Stimulated activated CD8-positive, alpha-beta memory T cell treated with anti-CD3 and anti-CD28 coated beads, Interleukin-15, amount 100 ng/mL, for 48 hours (primary cell): ENCODE measurements at places on chromosomes 7 and 10.

DNA sequence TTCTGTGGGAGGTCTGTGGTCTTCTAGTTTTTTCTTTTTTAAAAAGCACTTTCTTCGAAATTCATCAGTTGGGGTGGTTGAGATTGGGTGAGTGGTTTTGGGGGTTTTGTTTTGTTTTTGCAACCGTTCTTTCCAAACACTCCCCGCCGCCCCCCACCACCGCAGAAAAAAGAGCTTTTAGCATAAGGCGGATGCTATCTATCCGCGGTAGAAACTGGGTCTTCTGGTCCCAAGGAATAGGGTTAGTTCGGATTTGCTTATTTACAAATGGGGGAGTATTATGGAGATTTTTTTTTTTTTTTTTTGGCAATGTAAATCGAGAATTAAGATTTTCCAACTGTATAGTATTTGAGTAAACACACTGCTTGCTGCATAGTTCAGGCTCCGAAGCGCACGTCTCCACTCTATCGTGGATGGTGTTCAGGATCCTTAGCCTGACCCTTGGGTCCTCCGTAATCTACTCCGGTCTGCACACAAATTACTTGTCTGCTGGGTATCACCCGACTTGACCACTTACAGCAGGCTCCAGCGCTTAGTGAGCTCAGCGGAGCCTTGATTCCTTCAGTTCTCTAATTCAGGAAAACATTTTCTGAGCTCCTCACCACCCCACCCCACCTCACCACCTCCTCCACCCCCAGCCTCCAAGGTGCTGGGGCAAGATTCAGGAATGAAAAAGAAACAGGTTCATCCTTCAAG lies 757 bp upstream of the NRCAM start:
- DNase-seq: no peak

- peak; percentile 32 for DNase-seq
These were observed 33.0 kb downstream of the PLEKHA1 start for GRCh38 chr10:122407375-122408125.

DNA sequence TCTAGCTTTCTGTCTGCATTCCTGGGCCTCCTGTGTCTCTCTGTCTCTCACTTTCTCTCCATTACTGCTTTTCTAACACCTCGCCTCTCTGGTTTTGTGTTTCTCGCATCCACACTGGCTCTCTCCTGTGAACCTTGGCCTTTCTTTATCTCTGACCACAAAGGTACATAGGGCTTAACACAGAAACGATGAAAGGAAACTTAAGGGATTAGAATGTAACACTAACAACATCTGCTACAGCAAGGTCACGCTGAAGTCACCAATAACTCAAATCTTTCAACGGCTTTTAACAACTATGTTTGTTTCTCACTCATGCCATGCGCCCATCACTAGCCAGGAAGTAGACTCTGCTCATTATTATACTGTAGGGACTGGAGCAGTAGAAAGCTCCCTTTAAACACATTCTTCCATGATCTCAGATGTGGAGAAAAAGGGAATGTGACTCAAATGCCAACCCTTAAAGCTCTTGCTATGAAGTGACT lies 9.3 kb upstream of the OR6V1 start:
- no peak for DNase-seq

GRCh38 chr10:88120075-88120474 lies 256.6 kb downstream of the PTEN start:
- DNase-seq: no peak

- DNase-seq: no peak
These were observed 197.1 kb upstream of the CXCL12 start for GRCh38 chr10:44581996-44582395.

GRCh38 chr7:139990142-139990535 lies 72.6 kb downstream of the PARP12 start:
- no peak for DNase-seq

GRCh38 chr10:98623176-98623575 lies 176.4 kb upstream of the HPS1 start:
- no peak for DNase-seq

DNA sequence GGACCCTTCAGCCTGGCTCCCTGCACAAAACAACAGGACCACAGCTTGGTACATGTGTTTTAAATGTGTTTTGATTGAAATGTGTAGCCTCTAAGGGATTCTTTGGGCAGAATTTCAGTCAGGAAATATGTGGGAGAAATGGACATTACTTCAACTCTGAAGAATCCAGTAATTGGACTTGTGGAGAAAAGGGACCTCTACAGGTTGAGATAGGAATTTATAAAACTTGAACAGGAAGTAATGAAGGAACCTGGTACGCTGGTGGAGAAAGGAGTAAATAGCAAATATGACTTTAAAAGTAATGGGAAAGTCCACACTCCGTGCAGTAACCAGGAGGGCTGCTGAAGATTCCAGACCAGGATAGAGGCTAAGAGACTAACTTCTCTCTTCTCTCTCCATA lies 220.5 kb downstream of the LHFPL3 start:
- DNase-seq: no peak

- no peak for DNase-seq
These were observed 1077.3 kb downstream of the SORCS3 start for GRCh38 chr10:105718207-105718995.

DNA sequence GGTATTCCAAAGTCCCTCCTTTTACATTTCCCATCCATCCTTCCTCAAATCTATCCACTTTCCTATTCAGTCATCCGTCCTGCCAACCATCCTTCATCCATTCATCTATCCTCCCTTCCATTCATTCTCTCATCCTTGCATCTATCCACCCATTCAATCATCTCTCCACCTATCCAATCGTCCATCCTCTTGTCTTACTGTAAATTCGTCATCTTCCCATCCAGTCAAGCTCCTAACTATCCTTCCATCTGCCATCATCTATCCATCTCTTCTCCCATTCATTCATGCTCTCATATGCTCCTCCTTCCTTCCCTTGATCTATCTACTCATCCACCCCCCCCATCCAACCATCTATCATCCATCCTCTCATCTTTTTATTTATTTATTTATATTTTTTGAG lies 5.0 kb downstream of the CALHM3 start:
- no peak for DNase-seq

DNA sequence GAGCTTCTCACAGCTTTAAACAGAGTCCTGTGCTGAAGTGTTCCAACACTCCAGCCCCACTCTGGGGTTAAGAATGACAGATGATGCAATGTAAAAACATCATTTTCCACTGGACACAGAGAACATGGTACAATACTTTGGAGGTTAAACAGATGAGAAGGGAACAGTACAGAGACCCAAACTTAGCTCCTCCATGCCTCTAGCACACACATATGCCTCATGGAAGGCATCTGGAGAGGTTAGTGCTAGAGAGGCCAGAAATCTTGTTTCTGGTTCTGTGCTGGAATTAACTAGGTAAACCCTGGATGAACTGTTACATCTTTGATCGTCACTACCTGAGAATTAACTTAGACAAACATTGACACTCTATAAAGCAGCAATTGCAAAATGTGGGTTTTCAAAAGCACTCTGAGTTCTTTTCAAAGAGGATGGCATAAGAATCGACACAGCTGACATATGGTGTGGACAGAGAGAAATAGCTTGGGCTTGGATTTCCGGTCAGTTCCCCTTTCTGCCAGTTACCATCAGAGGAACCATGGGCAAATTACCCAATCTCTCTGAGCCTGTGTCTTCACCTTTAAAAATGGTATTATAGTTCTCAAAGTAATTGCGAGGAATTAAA lies 81.9 kb downstream of the KCNMA1 start:
- DNase-seq: no peak

DNA sequence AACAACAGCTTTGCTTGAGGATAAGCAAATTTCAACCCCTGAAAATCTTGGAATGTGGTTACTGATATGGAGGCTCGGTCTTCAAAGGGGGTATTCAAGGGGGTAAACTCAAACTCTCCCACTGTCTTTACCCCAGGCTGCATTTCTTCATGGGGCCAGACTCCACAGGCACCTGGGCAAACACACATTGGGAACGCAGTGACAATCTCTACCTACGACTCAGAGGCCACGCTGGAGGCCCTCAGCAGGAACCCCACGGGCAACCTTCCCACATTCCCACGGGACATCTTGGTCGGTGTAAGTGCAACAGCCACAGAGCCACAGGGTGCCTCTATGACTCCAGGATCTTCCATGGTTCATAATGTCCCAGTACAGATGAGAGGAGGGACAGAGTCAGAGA lies 2.2 kb upstream of the INSIG1 start:
- DNase-seq: no peak

GRCh38 chr10:72875250-72876055 lies 18.1 kb upstream of the OIT3 start:
- DNase-seq: no peak

DNA sequence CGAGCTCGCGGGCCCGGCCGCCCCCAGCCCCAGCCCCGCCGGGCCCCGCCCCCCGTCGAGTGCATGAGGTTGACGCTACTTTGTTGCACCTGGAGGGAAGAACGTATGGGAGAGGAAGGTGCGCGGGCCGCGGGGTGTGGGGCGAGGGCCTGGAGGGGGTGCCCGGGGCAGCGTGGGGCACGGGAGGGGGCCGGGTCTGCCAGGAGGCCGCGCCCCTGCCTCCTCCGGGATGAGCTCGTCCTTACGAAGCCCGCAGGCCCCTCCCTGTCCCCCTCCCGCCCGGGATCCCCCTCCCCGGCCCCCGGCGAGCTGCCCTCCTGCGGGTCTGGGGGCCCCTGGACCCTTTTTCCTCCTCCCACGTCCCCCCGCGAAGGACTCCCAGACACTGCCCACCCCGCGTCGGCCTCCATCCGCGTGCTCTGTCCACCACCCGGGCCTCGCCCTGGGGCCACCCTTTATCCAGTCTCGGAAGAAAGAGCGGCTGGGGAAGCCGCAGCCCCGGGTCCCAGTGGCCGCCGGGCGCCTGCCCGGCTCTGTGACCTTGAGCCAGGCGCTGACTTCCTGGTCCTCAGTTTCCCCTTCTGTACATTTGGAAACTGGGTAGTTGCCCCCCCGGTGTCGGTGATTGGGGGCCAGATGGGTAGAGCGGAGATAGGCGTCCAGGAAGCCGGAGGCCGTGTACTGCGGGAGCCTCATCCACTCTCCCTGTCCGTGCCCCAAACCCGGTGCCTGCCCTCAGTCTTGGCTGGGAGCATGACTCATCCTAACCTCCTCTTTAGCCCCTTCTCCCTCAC lies 521 bp downstream of the LIMK1 start:
- DNase-seq: peak; percentile 23

DNA sequence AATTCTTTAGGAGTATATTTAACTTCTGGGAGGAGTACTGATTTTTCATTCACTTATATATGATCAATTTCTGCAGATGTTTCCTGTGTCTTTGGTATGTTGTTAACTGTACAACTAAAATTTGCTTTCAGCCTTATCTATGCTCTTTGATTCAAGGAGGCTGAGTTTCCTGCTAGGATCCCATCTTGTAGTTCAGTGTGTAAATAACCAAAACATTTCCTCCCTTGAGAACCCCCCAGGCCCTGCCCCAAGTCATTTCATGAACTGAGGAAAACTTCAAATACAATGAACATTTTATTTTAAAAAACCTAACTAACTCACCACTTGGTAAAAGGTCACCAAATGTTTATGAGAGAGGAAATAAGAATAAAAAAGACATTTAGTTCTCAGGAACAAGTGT lies 55.5 kb downstream of the VWA2 start:
- no peak for DNase-seq

- no peak for DNase-seq
These were observed 249.9 kb downstream of the RNLS start for GRCh38 chr10:88333248-88333630.

DNA sequence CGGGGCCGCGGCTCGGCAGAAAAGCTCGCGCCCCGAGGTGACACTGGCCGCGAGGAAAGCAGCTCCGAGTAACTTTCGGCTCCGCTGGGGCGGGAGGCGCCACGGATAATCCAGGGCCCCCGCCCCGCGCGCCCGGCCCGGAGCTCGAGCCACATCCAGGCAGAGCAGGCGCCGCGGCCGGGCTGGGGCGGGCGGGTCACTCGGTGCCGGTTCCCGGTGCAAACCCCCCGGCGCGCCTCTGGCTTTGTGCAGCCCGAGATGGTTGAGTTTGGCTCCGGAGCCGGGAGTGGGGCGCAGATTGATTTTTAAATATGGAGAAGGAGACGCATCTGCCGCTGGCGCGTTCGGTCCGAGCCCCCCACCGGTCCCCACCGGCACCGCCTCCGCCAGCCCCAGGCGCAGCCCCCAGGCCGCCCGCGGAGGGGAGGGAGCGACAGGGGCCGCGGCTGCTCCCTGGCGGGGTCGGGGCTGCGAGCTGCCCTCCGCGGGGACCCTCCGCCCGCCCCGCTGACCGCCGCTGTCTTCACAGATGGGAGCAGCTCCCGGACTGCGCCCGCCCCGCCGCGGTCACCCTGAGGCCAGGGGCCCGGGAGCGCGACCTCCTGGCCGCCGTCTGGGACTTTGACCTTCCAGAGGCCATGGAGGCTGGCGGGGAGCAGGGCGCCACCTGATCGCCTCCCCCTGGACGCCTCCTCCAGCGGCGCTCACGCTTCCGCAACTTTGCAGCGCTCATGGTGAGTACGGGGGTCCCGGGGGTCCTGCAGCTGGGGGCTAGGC lies 643 bp downstream of the ADGRA1 start:
- DNase-seq: no peak

DNA sequence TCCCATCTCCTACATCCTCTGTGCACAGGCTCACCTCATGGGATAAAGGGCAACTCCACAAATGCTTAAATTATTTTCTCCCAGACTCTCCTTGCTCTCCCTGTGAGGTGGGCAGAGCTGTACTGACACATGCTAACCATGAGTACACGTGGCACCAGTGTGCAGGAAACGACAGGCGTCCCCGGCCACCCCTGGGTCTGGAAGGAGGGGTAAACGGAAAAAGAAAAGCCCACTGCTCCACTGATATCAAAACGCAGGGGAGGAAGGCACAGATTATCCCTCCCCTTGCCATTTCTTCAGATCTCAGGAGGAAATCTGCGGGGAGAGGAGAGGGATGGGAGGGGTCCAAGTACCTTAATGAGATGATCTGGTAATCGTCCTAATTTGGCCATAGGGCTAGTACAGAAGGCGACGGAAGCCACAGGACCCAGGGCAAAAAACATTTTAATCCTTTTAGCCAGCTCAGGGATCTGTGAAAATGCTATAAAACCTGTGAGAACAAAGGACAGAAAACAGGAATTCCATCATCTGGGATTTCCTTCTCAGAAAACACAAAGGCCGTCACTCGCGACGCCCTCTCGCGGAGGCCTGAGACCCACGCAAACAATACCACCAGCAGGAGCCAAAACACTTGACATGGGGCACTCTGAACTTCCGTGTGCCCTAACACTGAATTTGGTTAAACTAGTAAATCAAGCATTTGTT lies 17.8 kb upstream of the CH25H start:
- DNase-seq: no peak

DNA sequence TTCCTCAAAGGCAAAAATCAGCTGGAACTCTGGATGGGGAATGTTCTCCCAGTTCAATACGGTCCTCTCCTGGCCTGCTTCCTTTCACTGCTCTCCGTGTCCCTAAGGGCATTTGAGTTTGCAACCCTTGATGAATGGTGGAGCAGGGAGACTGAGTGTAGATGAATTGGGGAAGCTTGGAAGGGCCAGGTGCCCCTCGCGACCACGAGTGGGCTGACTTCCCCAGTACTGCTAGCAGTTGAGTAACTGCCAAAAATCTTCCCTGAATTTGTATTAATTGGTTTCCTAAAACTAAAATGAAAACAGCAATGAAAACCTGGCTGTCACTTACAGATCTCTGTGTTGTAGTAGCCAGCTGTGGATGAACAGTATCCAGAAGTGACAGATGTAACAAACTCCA lies 13.6 kb downstream of the IRF5 start:
- no peak for DNase-seq
